SHP77 treated with DMSO at 0.1 percent for 48 hours (cell line): ENCODE measurements at places on chromosomes 4 and X.

GRCh38 chr4:141275834-141276233 is 55.1 kb downstream of the ZNF330 start:
- no peak for DNase-seq

DNA sequence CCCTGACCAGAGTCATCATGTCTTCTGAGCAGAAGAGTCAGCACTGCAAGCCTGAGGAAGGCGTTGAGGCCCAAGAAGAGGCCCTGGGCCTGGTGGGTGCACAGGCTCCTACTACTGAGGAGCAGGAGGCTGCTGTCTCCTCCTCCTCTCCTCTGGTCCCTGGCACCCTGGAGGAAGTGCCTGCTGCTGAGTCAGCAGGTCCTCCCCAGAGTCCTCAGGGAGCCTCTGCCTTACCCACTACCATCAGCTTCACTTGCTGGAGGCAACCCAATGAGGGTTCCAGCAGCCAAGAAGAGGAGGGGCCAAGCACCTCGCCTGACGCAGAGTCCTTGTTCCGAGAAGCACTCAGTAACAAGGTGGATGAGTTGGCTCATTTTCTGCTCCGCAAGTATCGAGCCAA is 11.0 kb downstream of the MAGEA4 start:
- no peak for DNase-seq

- DNase-seq, result no peak
These were observed 324.4 kb downstream of the FAT4 start for GRCh38 chr4:125639182-125639621.

GRCh38 chrX:28752330-28752729 is 165.1 kb downstream of the IL1RAPL1 start:
- DNase-seq, result no peak

DNA sequence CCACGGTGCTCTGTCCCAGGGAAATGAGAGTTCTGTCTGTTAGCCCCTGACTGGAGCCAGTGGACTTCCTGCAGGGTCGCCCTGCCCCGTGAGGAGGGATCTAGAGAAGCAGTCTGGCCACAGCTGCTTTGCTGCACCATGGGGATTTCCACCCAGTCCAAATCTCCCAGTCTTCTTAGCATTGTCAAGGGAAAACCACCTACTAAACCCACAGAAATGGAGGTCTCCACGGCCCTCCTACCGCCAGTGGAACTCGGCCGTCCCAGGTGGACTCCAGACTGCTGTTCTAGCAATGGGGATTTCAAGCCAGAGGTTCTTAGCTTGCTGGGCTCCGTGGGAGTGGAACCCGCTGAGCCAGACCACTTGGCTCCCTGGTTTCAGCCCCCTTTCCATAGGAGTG is 133.3 kb upstream of the PCDH7 start:
- DNase-seq, result no peak

DNA sequence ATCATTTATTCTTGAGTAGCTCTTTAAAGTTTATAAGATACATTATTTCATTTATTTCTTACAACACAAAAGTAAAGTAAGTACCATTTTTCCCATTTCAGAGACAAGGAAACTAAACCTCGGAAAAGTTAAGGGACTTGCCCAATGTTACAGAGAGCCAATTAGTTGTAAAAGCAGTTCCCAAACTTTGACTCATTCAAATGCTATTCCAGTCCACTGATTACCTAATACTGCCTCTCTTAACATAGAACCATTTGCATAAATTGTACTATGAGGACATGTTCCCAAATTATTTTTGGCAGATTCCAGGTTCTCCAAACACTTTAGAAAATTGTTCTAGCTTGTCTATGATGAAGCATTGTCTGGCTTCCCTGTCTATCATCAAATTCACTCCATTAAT is 45.6 kb upstream of the GRIA3 start:
- DNase-seq, result no peak

- DNase-seq, result no peak
These were observed 156.2 kb upstream of the PPP1R2C start for GRCh38 chrX:42934020-42934726.
